Panc1 (cell line): ENCODE measurements at places on chromosomes 3 and 15.

DNA sequence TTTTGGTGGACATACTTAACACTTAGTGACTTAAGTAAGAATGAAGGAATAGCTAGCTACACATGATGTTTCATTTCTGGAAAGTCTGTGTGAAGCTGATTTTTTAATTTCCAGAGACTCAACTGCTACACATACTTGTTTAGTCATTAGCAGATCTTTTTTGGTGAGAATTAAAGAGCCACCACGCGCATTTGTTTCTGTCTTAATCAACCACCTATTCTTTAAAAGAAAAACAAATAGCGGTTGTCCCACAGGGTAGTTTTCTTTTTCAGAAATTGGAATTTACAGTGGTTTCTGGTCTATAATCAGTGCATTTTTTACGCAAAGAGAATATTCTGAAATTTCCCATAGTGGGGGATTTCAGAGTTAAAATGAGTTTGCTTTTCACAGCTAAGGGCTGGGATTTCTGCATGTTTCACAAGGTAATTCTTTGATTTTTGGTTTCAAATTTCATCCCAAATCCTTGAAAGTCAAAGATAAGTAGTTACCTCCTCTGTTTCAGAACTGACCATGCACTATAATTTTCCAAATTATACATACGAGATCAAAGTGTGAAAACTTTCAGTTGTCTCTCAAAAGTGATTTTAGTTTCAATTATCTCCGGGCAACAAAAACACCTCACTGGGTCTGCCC is 631.0 kb upstream of the GRM7 start:
- no peak for DNase-seq

DNA sequence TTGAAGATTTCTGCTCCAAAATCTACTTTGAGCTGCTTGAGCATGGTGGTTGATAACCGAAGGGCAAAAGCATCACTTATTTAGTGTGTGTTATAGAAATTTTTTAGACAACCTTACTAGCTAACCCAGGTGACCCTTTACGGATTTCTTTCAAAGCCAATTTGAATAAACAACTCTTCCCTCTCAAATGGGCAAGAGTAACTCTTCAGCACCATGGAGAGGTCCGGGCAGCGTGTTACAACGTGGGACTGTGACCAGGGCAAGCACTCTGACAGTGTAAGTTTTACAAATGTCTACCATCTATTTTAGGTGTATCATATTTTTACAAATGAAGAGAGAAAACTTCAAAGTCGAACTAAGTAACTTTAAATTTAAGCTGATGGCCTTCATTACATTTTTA is 471.8 kb downstream of the MFSD1 start:
- no peak for DNase-seq

DNA sequence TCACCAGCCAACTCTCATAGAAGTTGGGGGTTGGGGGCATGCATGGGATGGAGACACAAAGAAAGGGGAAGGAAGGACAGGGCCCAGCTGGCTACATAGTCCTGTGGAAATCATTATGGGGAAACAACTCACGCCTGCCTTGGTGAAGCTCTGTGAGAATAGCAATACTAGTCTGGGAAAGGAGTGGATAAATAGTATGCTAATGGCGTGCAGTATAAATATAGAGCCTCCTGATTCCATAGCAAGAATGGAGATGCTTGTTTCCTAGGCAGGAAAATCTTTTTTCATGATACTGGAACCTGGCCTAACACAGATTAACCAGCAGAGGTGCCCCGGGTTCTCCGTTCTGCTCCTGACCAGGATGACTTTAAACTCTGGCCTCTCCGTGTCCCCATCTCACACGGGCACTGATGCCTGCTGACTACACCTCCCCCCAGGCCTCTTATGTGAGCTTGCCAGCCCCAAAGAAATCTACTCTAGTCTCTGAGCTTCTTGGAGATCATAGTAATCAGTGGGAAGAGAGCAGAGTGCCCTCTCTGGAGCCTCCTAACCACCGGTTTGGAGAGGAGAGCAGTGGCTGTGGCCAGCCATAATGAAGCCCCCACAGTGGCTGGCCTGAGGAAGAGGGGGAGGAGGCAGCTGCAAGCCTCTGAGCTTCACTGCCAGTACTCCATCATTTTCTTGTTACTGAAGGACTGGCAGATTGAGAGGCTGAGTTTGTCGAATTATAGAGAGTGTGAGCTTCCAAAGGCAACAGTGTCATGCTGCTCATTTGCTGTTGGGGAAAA is 355.0 kb upstream of the SEMA6D start:
- no peak for DNase-seq

DNA sequence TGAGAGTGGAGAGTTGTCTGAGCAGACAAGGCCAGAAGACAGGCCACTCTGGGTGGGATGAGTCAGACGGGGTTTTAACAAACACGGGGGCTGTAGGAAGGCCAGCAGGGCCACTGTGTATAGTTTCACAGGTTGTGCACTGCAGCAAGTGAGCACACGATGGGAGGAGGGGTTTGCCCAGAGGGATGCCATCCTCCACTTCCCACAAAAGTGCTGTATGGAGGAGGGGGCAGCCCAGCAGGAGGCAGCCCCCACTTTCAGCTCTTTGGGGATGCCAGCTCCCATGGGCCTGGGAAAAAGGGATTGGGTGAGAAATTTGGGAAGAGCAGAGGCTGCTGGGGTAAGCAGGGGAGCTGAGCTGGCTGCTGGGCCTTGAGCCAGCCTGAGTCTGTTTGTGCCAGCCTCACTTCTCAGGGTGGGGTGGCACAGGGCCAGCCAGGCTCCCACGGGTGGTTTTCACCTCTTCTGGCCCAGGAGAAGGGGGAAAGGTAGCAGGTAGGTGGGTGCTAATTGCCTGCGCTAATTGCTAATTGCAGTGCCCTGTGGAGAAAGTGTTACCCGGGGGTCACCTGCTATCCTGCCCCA is 6.7 kb downstream of the ZBTB47 start:
- no peak for DNase-seq
